Naive thymus-derived CD8-positive, alpha-beta T cell (primary cell): ENCODE measurements at places on chromosomes 3 and 15.

DNA sequence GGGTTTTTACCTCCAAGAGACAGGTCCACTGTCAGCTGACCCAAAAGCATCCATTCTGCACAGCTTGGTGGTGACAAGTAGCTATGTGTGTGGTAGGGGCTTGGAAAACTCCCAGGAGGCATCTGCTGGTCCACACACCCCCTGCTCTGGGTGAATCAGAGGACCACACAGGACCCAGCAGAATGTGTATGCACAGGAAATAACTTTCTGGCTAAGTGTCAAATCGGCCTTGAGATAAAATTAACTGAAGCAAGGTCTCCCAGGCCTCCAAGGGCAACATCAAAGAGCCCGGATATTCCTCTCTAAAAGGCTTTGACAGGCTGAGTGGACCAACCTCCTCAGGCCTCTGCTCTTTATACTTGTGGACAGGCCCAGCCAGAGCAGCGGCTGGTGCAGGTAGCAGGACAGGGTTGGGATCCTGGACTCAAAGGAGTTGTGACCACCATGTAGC, 66.5 kb downstream of the CTNNB1 start:
- no peak for DNase-seq

DNA sequence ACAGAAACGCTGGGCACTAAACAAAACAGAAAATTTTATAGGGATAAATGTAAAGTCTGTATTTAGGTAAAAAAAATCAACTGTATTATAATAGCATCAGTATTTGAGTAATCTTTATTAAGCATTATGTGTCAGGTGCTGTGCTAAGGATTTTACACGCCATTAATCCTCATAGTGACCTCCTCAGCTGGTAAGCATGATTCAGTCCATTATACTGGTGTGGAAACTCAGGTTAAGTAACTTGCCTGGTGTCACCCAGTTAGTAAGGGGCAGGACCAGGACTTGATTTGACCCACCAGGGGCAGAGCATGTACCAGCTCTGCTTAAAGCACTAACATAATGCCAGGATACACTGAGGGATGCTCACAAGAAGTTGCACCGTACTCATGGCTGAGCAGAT, 4.8 kb downstream of the MYO5C start:
- DNase-seq: no peak

DNA sequence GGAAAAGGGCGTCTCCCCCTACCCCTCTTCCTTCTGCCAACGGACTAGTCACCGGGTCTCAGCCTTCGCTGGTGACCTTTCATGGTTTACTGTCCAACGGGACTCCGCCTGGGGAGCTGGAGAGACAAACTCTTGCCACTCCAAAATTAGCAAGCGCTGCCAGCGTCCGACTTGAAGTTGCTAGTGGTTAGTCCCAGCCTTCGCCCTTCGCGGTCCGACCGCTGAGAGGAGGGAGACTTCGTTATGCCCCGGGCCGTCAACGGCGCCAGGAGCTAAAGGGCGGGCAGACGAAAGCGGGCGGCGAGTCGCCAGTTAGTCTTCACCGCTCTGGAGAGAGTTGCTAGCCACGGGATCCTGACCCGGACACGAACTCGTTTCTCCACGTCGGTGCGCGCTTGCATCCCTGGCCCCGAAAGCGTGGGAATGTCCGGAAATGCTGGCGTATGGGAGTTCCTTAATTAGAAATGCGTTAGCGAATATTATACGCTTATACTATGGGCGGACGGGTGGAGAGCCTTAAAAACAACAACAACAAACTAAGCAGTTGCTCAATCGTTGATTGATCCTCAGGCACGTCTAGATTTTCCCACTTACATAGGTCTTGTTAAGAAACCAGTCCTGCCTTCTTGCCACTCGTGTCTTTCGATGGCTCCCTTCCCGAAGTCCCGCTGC, 716 bp downstream of the SMC4 start:
- peak; percentile 18 for DNase-seq

- DNase-seq: no peak
Observed at GRCh38 chr3:161423911-161424522, 52.7 kb upstream of the SPTSSB start.

DNA sequence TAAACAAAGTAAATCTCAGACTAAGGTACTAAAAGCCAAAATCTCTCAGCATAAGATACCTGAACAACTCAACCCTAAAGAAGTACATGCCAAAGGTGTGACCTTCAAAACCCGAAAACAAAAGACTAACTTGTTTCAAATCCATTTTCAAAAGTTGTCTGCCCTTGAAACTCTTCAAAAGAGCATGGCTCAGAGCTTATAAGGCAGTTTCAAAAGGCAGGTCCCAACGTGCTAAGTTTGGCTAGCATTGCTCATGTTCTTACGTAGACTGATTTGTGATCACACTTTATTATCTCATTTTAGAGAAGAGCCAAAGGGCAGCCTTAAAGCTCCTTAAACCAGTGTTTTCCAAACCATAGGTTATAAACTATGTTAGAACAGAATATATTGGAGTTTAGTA, 112.2 kb downstream of the FEZF2 start:
- DNase-seq: no peak

- DNase-seq: no peak
Observed at GRCh38 chr15:99268431-99268830, 17.1 kb downstream of the LRRC28 start.

GRCh38 chr3:63960048-63960711, 48.0 kb upstream of the SCAANT1 start:
- DNase-seq: no peak

GRCh38 chr15:100021653-100022052, 288.4 kb upstream of the LYSMD4 start:
- DNase-seq: no peak

GRCh38 chr3:188439080-188439479, 285.1 kb downstream of the LPP start:
- DNase-seq: peak; percentile 25

DNA sequence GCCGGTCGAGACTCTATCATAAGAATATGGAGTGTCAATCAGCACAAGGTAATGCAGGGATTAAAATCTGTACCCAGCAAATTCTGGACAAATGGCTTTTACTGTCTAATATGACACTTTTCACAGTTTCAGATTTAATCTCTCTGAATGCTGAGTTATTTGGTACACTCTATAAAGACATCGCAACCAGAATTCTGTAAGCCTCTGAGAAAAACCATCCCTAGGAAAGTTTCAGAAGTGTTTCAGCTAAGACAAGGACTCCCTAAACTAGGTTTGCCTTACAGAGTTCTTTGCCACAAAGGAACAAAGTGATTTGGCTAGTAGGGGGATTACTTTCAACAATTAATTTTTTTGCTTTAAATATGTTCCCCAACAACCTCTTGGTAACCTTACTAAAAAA, 11.3 kb downstream of the WDR48 start:
- no peak for DNase-seq

- DNase-seq: no peak
Observed at GRCh38 chr15:65612616-65612946, 1.6 kb upstream of the INTS14 start.

GRCh38 chr3:150736316-150736719, 26.7 kb downstream of the SIAH2 start:
- no peak for DNase-seq

DNA sequence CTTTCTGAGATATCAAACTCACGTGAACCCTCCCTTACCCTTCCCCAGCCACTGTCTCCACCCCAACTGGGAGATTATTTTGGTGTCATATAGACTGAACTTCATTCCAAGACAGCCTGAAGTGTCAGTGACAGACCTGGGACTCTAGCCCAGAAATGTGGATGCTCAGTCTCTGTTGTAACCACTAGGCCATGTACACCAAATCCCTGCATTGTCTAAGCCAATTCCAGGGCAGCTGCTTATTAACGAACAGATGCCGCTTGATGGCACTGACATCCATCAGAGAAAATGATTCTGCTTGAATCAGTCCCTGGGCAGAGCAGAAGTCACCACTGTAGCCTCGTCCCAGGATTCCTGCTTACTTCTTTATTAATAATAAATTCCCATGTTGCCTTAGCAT, 305.5 kb downstream of the GRM7 start:
- DNase-seq: no peak

DNA sequence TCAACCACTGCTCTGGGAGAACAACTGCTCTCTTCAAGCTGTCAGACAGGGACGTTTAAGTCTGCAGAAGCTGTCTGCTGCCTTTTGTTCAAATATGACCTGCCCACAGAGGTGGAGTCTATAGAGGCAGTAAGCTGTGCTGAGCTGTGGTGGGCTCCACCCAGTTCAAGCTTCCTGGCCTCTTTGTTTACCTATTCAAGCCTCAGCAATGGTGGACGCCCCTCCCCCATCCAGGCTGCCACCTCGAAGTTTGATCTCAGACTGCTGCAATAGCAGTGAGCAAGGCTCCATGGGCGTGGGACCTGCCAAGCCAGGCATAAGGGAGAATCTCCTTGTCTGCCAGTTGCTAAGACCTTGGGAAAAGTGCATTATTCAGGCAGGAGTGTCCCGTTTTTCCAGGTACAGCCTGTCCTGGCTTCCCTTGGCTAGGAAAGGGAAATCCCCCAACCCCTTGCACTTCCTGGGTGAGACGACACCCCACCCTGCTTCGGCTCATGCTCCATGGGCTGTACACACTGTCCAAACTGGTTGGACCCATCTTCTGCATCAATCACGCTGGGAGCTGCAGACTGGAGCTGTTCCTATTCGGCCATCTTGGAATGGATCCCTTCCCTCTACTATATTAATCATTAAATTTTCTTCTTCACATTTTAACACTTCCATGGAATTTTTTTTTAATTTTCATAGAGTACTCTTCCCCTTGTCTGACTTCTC, 167.0 kb upstream of the UBE2E2 start:
- peak; percentile 3 for DNase-seq

GRCh38 chr15:57149196-57149595, 227.1 kb upstream of the CGNL1 start:
- no peak for DNase-seq

DNA sequence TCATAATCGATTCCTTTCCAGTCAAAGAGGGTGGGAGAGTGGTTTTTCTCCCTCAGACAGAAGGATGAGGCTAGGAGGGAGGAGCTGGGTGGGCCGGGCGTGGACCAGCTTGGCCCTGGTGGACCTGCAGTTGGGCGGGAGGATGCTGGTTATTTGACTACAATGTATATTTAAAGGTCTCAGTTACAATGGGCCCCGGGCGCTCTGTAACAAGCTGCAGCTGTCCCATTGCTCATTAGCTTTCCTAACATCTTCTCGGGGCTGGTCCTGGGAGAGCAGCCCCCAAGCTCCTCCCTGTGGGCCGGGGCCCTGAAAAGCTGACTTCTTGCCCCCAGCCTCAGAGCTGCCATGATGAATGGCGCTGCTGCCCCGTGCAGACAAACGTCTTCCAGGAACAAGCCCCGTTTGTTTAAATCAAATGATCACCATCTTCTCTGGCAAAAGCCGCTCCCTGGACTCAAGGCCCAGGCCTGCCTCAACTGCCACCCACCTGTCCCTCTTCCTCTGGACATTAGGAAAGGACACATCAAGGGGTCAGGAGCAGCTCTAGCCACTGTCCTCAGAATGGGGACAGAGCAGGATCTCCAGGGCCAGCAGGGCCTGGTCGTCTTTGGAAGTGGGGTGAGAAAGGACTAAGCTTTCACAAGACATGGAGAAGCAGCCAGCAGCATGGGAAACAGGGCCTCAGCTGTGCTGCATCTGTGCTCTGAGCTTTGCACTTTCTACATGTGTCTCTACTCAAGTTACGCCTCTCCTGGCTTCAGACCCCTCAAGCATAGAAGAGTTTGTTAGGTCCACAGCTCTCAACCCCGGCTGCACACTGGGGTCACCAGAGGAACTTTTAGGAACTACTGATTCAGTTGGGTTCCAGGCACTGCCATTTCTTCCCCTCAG, 38.6 kb downstream of the MAGEF1 start:
- no peak for DNase-seq

GRCh38 chr15:90560229-90560776, 30.6 kb downstream of the CRTC3 start:
- DNase-seq: no peak

DNA sequence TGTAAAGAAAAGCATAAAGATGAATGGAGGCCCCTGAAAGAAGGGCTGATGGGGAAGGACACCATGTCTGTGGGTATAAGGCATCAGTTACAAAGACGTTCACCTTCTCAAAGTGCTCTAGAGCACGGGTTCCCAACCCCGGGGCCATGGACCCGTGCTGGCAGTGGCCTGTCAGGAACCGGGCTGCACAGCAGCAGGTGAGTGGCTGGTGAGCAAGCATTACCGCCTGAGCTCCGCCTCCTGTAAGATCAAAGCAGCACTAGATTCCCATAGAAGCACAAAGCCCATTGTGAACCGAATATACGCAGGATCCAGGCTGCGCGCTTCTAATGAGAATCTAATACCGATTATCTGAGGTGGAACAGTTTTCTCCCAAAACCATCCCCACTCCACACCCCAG, 25.7 kb downstream of the MYO1E start:
- DNase-seq: no peak
